Esophagus muscularis mucosa (tissue), 4 donors: ENCODE measurements at places on chromosomes 4 and X. TPM values are rescaled to one million over a fixed set of nuclear protein-coding genes. Genes with fewer than 3 reads are reported as not detected.

RAB39B gene
- total RNA-seq = 0.84 TPM

- peak; percentile 1 for DNase-seq
These were observed 123.7 kb upstream of the KCNIP4 start for GRCh38 chr4:22072240-22072639.

DNA sequence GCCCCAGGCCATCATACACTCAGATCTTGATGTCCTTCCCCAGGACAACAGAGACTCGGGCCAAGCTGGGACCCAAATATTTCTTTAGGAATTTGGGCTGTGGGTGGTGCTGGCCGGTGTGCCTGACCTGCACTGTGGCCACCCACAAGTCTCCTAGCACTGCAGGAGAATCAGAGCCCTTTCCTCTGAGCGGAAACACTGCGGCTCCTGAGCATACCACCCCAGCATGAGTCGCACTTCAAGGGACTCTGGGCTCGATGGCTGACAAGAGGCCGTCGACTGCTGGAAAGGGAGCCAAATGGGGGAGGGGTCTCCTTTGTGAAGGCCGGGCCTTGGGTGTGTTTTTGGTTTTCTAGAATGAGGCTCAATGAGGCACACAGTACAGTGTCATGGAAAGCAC, 13.0 kb upstream of the IRAK1 start:
- DNase-seq = no peak

- no peak for DNase-seq
These were observed 694.5 kb upstream of the SLIT2 start for GRCh38 chr4:19557161-19557560.

SRPX gene
- total RNA-seq = 86.1 TPM
